Activated CD4-positive, alpha-beta T cell treated with anti-CD3 and anti-CD28 coated beads, Interleukin-2, amount 10 ng/mL, durations not matched to agents 7 days and 5 days (primary cell): ENCODE measurements at places on chromosomes 4 and X. TPM values are rescaled to one million over a fixed set of nuclear protein-coding genes. Genes with fewer than 3 reads are reported as not detected.
A peak's percentile ranks its signal among the peaks of the same experiment; 100 is the strongest.

GRCh38 chrX:13452283-13452682 lies 117.1 kb upstream of the EGFL6 start:
- H3K4me3 ChIP-seq, result no peak overlapping the region
- H3K27me3 ChIP-seq, result no peaks in the 10 kb centered on the region
- H3K36me3 ChIP-seq, result no peaks in the 10 kb centered on the region
- H3K4me1 ChIP-seq, result no peaks in the 10 kb centered on the region

PDZD4 gene
- 0.60 TPM for total RNA-seq

DNA sequence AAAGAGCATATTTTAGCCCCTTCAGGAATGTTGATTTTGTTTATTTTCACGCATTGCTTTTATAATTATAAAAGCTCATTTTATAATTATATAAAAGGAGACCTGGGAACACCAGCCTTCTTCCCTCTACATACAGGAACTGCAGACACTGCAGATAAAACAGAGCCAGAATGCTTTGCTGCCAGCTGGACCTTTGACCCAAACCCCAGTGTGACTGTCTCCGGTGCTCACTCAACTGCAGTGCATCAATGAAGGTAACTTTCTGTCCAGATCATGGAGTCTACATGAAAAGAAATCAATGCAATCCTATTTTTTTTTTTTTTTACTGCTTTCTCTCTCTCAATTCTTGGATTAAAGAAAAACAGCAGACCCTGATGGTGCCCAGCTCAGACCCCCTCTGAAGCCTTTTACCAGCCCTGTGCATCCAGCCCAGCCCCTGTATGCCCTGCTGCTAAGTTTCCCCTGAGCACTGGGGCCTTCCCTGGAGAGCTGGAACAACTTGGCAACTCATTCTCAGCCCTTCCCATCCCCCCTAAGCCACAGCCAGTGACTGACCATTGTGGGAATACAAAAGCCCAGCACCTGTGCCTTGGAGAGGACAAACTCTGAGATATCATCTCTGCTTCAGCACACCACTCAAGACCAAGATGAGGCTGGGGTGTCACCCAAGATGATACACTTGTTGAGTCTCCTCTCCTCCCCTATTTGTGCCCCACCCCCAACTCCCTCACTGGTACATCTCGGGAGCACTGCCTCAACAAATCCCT lies 182.1 kb downstream of the EVC2 start:
- H3K27ac ChIP-seq, result no peak overlapping the region
- no peaks in the 10 kb centered on the region for H3K36me3 ChIP-seq
- DNase-seq, result no peak
- H3K4me3 ChIP-seq, result no peak overlapping the region
- no peaks in the 10 kb centered on the region for H3K27me3 ChIP-seq
- H3K4me1 ChIP-seq, result no peaks in the 10 kb centered on the region

GRCh38 chr4:163673848-163674697 lies 179.6 kb downstream of the TMA16 start:
- no peak for DNase-seq
- H3K27ac ChIP-seq, result no peak overlapping the region
- no peaks in the 10 kb centered on the region for H3K27me3 ChIP-seq

DNA sequence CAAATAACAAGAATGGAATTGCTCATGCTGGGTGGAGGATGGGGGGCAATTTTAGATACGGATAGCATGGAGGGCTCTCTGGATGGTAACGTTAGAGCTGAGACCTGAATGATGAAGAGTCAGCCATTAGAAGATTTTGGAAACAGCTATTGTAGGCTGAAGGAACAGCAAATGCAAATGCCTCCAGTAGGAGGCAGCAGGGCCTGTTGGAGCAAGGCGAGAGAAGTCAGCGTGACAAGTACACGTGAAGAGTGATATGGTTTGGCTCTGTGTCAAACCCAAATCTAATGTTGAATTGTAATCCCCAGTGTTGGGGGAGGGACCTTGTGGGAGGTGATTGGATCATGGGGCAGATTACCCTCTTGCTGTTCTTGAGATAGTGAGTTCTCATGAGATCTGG lies 59.3 kb upstream of the SOD3 start:
- H3K27me3 ChIP-seq, result peaks cover 2% of the 10 kb centered on the region
- H3K27ac ChIP-seq, result no peak overlapping the region
- DNase-seq, result no peak
- H3K4me1 ChIP-seq, result no peaks in the 10 kb centered on the region
- no peaks in the 10 kb centered on the region for H3K36me3 ChIP-seq

DNA sequence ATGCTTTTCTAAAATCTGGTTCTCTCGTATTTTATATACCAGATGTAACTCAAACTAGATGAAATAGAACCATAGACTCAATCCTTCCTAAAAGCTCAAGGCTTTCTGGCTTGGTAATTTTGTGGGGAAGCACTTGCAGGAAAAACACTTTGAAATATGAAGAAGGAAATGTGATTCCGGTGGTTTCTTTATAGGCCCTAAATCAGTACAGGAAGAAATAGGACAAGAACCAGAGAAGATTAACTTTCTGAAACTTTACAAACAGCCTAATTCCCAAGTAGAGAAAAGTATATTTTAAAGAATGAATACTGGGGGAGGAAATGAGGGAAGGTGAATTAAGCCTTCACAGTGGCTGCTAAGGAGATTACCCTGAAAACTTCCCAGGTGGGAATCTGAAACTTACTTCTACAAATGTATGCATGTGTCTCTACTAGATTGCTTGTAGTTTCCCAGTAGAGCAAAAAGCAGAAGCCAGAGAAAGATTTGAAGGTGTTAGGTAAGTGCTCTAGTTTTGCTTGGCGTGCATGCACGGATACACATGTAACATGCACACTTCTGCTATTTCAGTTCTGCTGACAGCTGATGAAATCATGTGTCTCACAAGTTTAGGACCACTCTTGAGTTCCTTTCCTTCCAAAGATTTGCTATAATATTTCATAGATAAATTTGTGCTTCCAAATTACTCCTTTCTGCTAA lies 92.1 kb downstream of the AFF1 start:
- no peaks in the 10 kb centered on the region for H3K27me3 ChIP-seq
- no peak overlapping the region for H3K4me3 ChIP-seq
- no peak for DNase-seq
- H3K4me1 ChIP-seq, result peaks cover 31% of the 10 kb centered on the region

- H3K36me3 ChIP-seq, result no peaks in the 10 kb centered on the region
- DNase-seq, result no peak
- H3K27me3 ChIP-seq, result peaks cover 5% of the 10 kb centered on the region
- no peaks in the 10 kb centered on the region for H3K4me1 ChIP-seq
- no peak overlapping the region for H3K27ac ChIP-seq
Measured at GRCh38 chrX:9855561-9856283, 69.5 kb downstream of the SHROOM2 start.

- no peak overlapping the region for H3K4me3 ChIP-seq
- H3K27ac ChIP-seq, result no peak overlapping the region
- H3K4me1 ChIP-seq, result peaks cover 37% of the 10 kb centered on the region
- no peaks in the 10 kb centered on the region for H3K27me3 ChIP-seq
Measured at GRCh38 chrX:79268788-79269187, 98.3 kb downstream of the ITM2A start.

- H3K27me3 ChIP-seq, result peaks cover 2% of the 10 kb centered on the region
- no peaks in the 10 kb centered on the region for H3K4me1 ChIP-seq
- H3K27ac ChIP-seq, result no peak overlapping the region
Measured at GRCh38 chrX:20361081-20361889, 94.6 kb upstream of the RPS6KA3 start.

GRCh38 chr4:20046179-20046578 lies 205.5 kb upstream of the SLIT2 start:
- H3K27me3 ChIP-seq, result no peaks in the 10 kb centered on the region
- no peaks in the 10 kb centered on the region for H3K36me3 ChIP-seq
- no peaks in the 10 kb centered on the region for H3K4me1 ChIP-seq
- H3K4me3 ChIP-seq, result no peak overlapping the region

DNA sequence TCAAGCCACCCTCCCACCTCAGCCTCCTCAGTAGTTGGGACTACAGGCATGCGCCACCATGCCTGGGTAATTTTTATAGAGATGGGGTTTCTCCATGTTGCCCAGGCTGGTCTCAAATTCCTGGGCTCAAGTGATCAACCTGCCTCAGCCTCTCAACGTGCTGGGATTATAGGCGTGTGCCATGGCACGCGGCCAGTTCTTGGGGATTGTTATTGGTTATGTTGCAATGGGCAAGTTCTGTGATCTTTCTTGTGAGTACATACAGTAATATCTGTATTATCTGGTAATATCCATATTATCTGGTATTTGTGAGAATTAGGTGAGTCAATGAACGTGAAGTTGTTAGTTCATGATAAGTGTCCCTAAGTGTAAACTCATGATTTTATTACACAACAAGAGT lies 90.3 kb upstream of the TBL1X start:
- no peak overlapping the region for H3K4me3 ChIP-seq
- peaks cover 20% of the 10 kb centered on the region for H3K4me1 ChIP-seq
- no peaks in the 10 kb centered on the region for H3K36me3 ChIP-seq
- H3K27me3 ChIP-seq, result no peaks in the 10 kb centered on the region
- H3K27ac ChIP-seq, result no peak overlapping the region

GRCh38 chr4:140343303-140343702 lies 30.1 kb upstream of the SCOC start:
- H3K27me3 ChIP-seq, result peaks cover 19% of the 10 kb centered on the region
- H3K4me3 ChIP-seq, result no peak overlapping the region
- DNase-seq, result no peak
- no peak overlapping the region for H3K27ac ChIP-seq

GRCh38 chr4:138553001-138553845 lies 311.1 kb upstream of the SLC7A11 start:
- no peaks in the 10 kb centered on the region for H3K27me3 ChIP-seq
- H3K36me3 ChIP-seq, result no peaks in the 10 kb centered on the region
- H3K4me1 ChIP-seq, result no peaks in the 10 kb centered on the region
- no peak for DNase-seq
- H3K27ac ChIP-seq, result no peak overlapping the region

GRCh38 chr4:998096-998691 lies 5.0 kb upstream of the SLC26A1 start:
- peaks cover 35% of the 10 kb centered on the region for H3K27me3 ChIP-seq
- no peaks in the 10 kb centered on the region for H3K4me1 ChIP-seq
- no peaks in the 10 kb centered on the region for H3K36me3 ChIP-seq
- no peak for DNase-seq
- no peak overlapping the region for H3K27ac ChIP-seq
- no peak overlapping the region for H3K4me3 ChIP-seq

DNA sequence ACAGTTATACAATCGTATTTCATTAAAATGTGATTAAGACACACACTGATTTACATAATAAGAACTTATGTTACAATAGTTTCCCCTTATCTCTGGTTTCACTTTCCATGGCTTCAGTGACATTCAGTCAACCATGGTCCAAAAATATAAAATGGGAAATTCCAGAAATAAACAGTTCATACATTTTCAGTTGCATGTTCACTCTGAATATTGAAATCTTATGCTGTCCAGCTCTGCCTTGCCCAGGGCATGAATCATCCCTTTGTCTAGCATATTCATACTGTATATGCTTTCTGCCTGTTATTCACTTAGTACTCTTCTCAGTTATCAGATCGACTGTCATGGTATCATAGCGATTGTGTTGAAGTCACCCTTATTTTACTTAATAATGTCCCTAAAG lies 173.8 kb upstream of the DCAF12L2 start:
- H3K4me1 ChIP-seq, result no peaks in the 10 kb centered on the region
- H3K36me3 ChIP-seq, result no peaks in the 10 kb centered on the region
- DNase-seq, result no peak
- H3K27ac ChIP-seq, result no peak overlapping the region
- H3K27me3 ChIP-seq, result no peaks in the 10 kb centered on the region

DNA sequence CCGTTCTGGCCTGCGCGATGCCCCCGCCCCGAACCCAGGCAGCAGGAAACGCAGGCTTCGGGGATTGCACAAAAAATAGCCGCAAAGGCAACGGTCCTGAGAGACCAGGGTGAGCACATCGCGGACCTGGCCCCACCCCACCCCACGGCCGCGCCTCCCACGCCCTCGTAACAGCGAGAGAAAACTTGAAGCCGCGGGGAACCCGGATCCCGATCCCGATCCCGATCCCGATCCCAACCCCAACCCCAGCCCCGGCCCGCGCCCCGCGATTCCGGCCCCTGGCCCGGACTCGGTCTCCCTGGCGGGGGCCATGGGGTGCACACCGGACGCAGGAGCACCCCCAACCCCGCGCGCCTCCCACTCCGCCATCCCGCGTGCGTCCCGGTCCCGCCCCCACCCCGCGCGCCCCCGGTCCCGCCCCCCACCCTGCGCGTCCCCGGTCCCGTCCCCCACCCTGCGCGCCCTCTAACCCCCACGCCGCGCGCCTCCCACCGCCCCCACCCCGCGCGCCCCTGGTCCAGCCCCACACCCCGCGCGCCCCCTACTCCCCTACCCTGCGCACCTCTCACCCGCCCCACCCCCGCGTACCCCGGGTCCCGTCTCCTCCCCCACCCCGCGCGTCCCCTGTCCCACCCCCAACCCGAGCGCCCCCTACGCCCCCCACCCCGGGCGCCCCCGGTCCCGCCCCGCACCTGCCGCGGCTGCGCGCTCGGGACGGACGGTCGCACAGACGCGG lies 29.0 kb downstream of the NOP14 start:
- H3K36me3 ChIP-seq, result peaks cover 17% of the 10 kb centered on the region
- peak; percentile 46 for DNase-seq
- peak overlapping the region; percentile 91 for H3K27ac ChIP-seq
- H3K4me3 ChIP-seq, result peak overlapping the region; percentile 88
- no peaks in the 10 kb centered on the region for H3K27me3 ChIP-seq

DNA sequence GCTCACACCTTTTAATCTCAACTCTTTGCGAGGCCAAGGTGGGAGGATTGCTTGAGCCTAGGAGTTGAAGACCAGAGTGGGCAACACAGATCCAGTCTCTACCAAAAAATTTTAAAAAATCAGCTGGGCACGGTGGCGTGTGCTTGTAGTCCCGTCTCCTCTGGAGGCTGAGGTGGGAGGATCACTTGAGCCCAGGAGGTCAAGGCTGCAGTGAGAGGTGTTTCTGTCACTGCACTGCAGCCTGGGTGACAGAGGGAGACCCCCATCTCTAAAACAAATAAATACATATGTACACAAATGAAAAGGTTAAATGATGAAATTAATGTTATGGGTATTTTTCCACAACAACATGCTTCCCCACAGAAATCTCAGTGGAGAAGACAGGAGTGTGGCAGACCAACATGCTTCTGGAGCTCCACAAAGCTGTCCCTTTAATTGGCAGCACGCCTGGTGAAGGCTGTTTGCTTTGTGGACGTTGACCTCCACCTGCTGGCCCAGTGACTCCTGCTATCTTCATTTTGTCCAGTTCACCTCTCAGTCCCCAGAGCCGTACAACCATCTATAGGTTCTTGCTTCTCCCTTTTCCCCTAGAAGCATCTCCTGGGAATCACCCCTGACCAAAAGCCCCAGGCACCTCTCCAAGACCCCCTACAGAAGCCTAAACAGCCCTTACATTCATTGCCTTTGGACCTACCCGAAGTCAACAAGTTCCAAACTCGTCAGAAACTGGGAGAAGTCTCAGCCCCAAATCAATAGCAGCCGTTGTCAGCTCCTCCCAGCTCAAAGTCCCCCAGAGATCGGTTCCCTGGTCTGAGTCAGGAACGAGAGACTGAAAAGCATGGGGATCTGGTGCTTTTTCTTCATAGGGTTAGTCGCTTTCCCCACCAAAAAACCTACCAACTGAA lies 36.4 kb upstream of the CD99 start:
- peaks cover 2% of the 10 kb centered on the region for H3K4me1 ChIP-seq
- no peak overlapping the region for H3K27ac ChIP-seq
- H3K27me3 ChIP-seq, result no peaks in the 10 kb centered on the region
- peaks cover 4% of the 10 kb centered on the region for H3K36me3 ChIP-seq
